ENCODE measurements at places on chromosomes 2 and 18.

DNA sequence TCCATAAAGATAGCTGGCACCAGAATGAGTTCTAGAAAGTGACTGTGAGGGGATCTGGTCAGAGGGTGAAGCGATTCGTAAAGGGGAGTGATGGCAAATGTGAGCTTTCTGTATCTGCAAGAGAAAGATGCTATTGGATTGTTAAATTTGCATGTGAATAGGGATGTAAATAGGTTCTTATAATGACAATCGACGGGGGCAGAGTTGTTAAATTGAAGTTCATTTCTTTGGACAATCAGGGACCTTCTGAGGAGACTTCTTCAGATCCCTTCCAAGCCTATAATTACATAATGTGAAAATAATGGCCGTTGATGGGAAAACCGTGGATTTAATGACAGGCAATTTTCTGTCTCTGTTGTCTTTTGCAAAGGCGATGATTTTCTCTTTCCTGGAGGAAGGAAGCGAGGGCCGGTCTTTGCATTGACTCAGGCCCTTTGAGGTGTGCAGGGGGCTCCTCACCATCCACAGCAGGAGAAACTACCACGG lies 52.2 kb upstream of the TMEM18 start:
- no peak for DNase-seq

GRCh38 chr18:10726198-10727068 lies 200.6 kb downstream of the NAPG start:
- DNase-seq, result no peak

DNA sequence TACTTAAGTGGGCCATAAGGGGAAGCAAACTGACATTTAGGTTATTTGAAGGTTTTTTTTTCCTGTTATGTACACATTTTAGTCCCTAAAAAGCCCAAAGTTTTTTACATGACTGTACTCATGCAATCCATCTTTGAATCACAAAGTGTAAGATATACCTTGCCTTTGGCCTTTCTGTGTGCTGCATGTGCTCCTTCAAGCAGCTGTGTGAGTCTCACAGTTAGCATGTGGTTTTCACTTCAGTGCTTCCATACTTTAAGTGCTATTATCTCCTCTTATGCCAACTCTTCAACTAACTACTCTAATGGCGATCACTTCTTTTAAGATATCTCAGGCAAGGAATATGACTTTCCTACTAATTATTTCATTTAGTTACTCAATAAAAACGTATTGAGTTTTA lies 597.1 kb upstream of the ACVR2A start:
- DNase-seq, result no peak

DNA sequence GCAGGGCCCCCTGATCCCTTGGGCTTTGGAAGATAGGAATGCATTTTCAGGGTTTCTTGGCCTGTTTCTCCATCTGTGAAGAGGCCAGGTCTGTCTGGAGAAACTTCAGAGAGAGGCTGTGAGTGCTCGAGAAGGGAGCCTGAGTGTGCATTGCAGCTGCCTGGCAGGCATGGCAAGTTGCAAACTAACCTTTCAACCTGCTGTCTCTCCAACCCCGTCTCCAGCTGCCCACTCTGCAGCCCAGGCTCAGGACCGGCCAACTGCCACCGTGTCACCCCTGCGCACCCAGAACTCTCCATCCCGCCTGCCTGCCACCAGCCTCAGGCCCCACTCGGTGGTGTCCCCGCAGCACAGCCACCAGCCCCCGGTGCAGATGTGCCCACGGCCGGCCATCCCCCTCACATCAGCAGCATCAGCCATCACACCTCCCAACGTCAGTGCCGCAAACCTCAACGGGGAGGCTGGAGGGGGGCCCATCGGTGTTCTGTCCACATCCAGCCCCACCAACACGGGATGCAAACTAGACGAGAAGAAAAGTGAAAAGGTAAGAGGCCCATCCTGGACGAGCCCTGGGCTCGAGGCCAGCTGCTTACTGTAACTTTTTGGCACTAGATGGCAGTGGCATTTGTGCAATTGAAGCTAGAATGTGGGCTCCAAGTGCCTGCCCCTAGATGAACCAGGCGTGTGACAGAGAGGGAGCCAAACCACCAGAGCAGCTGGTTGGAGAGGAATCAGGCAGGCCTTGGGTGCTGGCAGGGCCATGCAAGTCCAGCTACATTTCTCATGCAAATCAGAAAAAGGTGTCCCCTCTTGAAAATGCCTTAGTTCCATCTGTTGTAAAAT lies 164.6 kb downstream of the SEPTIN10 start:
- no peak for DNase-seq

DNA sequence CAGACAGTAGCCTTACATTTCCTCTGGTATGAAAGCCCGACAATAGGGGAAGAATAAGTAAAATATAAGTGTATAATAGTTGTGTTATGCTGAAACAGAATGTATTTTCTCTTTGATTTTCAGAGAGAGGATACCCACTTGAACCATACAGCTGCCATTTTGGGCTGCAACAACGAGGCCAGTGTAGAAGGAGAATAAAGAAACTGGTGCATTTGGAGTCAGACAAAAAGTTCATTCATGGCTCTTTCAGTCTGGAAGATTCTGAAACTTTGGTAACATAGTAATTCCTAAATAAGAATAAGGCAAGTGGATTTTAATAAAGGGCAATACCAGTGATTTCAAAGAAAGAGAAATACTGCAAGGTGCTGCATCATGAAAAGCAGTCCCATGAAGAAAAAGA lies 610.9 kb downstream of the LRP1B start:
- DNase-seq, result no peak

DNA sequence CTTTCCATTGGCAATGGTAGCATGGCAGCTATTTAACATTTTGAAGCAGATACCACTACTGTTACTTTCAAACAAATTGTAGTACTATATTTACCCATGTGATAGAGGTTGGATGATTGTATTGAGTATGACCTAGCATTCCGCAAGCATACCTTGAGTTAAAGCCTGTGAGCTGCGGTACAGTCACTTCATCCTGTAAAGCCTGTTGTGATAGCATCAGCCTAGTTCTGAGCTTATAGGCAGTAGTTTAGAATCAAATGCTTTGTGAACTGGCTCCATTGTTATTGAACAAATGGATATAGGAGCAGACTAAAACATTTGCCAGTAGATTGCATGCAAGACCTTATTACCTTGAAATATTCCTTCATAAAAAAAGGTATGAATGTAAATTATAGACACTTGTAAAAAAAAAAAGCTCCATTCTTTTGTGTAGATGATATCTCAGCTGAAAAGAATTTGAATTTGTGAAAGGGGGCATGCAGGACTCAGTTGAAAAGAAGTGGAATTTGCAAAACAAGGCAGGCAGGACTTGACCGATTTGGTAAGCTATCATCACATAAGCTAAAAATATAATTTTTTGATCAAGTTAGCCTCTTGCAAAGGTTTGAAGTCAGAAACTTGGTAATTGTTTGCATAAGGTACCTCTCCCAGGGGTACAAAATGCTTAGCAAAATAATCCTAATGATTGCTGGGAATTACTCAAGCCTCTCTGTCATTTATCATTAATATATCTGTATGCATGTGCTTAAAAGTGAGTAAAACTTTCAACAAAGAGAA lies 138.5 kb upstream of the ITGA4 start:
- DNase-seq, result no peak

DNA sequence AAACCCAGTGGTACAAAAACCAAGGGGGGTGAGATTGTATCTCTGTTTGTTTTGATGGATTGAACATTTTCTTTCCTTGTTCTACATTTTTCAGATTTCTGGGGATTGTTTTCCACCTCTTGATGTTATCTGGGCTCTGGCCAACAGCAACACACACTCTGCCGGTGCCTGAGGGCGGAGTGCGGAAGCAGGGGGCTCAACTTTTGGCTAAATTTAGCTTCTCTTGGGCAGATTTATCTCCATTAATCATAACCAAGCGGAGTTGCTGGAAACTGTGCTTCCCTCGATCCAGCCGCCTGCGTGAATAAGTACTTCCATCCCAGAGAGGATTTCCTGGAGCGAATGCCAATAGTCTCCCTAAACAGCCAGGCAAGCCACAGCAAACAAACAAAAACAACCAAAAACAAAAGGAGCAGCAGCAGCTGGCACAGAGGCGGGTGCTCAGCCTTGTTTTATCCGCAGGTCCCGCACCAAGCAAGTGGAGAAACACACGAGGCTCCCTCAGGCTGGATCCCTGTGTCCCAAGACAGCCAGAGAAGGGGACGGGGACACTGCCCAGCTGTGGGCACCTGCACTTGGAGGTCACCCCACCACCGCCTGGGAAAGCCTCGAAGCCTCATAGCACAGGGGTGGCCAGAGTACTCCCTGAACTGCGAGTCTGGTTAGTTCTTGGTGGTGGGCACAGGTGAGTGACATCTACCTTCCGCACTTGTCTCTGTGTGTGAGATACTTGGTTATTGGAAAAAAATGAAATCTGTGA lies 143.4 kb downstream of the NDUFA10 start:
- DNase-seq, result no peak

GRCh38 chr18:33745871-33746545 lies 168.0 kb downstream of the ASXL3 start:
- DNase-seq, result no peak

Measured in activated T-helper 2 cell treated with anti-CD3 and anti-CD28 coated beads, Interferon-gamma antibody, Interleukin-2, Interleukin-4, amounts not matched to agents 10 μg/mL and 5 μg/mL and 100 μg/mL, durations not matched to agents 14 hours and 24 hours and 36 hours (primary cell).